ENCODE measurements at places on chromosomes 3 and 15. TPM values are rescaled to one million over a fixed set of nuclear protein-coding genes. Genes with fewer than 3 reads are reported as not detected.

DNA sequence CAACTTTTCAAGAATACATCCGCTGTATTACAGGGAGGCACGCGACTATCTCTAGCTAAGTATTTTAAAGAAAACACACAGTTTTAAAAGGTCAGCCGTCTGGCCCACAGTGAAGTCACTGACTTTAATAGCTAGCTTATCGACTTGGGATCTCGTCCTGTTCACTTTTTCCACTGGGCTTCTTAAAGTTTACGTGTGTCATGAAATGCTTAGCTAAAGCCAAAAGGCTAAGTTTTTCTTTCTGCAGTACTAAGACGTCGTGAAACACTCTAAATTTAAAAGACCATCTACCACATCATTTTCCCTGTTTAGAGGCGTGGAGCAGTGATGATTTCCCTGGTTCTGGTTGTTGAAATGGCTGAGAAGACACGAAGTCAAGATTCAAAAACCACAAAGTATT, 27.1 kb downstream of the LRIG1 start:
- H3K4me1 ChIP-seq = peaks cover 35% of the 10 kb centered on the region
- H3K27ac ChIP-seq = peak overlapping the region; percentile 14
- peak overlapping the region; percentile 57 for H3K4me3 ChIP-seq
- DNase-seq = no peak
- no peaks in the 10 kb centered on the region for H3K27me3 ChIP-seq

GRCh38 chr3:131782751-131783150, 252.1 kb downstream of the CPNE4 start:
- H3K27me3 ChIP-seq = no peaks in the 10 kb centered on the region
- H3K4me3 ChIP-seq = no peak overlapping the region
- H3K36me3 ChIP-seq = no peaks in the 10 kb centered on the region
- no peaks in the 10 kb centered on the region for H3K4me1 ChIP-seq

GRCh38 chr15:80251428-80252120, 439 bp downstream of the CTXND1 start:
- peak overlapping the region; percentile 69 for H3K4me3 ChIP-seq
- no peak for DNase-seq
- no peak overlapping the region for H3K27ac ChIP-seq
- peaks cover 12% of the 10 kb centered on the region for H3K4me1 ChIP-seq
- H3K27me3 ChIP-seq = peaks cover 11% of the 10 kb centered on the region
- H3K36me3 ChIP-seq = no peaks in the 10 kb centered on the region

DNA sequence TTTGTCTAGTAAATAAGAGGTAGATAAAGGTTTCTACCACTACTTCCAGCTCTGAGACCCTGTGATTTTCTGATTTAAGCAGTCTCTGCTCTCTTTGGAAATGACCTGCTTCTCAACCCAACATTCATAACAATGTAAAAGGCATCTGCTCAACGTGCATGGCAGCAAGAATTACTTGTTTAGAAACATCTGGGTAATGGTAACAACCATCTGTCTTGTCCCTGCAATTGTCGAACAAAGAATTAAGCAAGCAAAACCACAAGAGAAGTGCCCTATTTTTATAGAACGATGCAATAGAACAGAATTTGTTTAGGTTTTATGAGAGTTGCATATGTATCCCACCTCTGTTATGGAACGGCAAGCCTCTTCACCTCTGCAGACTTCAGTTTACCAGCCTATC, 7.1 kb upstream of the FSIP1 start:
- H3K4me1 ChIP-seq = no peaks in the 10 kb centered on the region
- no peak overlapping the region for H3K27ac ChIP-seq
- no peaks in the 10 kb centered on the region for H3K36me3 ChIP-seq
- no peak overlapping the region for H3K4me3 ChIP-seq
- H3K27me3 ChIP-seq = no peaks in the 10 kb centered on the region
- DNase-seq = no peak

- no peak for DNase-seq
- H3K27me3 ChIP-seq = no peaks in the 10 kb centered on the region
- H3K4me3 ChIP-seq = no peak overlapping the region
- no peak overlapping the region for H3K27ac ChIP-seq
- H3K36me3 ChIP-seq = no peaks in the 10 kb centered on the region
- peaks cover 19% of the 10 kb centered on the region for H3K4me1 ChIP-seq
Observed at GRCh38 chr3:7508821-7509220, 647.9 kb downstream of the GRM7 start.

- no peak overlapping the region for H3K27ac ChIP-seq
- no peaks in the 10 kb centered on the region for H3K36me3 ChIP-seq
- DNase-seq = no peak
- H3K27me3 ChIP-seq = no peaks in the 10 kb centered on the region
- no peak overlapping the region for H3K4me3 ChIP-seq
Observed at GRCh38 chr3:186593862-186594261, 19.0 kb upstream of the AHSG start.

- H3K36me3 ChIP-seq = no peaks in the 10 kb centered on the region
- DNase-seq = no peak
- H3K4me1 ChIP-seq = peaks cover 5% of the 10 kb centered on the region
- H3K4me3 ChIP-seq = no peak overlapping the region
Observed at GRCh38 chr15:99347574-99347973, 96.3 kb downstream of the LRRC28 start.

DNA sequence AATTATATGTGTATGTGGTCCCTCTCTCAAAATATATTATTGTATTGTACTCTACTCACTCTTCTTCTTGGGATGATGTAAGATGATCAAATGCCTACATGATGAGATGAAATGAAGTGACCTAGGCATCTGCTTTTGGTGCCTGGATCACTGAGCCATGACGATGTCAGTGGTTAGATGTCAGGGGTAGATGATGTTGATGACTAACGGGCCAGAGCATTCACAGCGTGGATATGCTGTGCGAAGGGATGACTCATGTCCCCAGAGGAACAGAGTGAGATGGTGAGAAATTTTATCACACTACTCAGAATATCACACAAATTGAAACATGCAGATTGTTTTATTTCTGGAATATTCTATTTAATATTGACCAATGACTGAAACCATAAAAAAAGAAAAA, 233.9 kb upstream of the CADM2 start:
- no peaks in the 10 kb centered on the region for H3K27me3 ChIP-seq
- no peak overlapping the region for H3K27ac ChIP-seq
- H3K4me1 ChIP-seq = no peaks in the 10 kb centered on the region
- no peak for DNase-seq
- no peaks in the 10 kb centered on the region for H3K36me3 ChIP-seq

GRCh38 chr15:38522922-38523321, 41.7 kb downstream of the RASGRP1 start:
- no peaks in the 10 kb centered on the region for H3K4me1 ChIP-seq
- no peak for DNase-seq
- H3K36me3 ChIP-seq = no peaks in the 10 kb centered on the region
- no peaks in the 10 kb centered on the region for H3K27me3 ChIP-seq
- no peak overlapping the region for H3K4me3 ChIP-seq
- H3K27ac ChIP-seq = no peak overlapping the region

DNA sequence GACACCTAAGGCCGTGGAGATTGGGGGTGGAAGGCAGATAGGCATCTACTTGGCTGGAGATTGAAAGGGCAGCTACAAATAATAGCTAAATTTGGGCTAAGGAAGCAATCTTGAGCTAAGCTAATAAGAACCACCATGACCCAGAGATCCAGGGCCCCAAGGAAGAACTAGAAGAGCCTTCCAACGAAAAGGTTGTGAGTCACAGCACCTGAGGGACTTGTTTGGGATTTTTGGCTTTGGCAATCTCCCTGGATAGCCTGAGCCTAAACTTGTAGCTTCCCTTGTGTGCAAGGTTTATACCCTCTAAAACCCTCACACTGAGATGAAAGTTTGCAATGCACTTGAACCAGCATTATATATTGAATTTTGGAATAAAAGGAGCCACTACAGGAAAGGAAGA, 364.0 kb upstream of the IL12A start:
- no peaks in the 10 kb centered on the region for H3K36me3 ChIP-seq
- no peak overlapping the region for H3K27ac ChIP-seq
- no peaks in the 10 kb centered on the region for H3K27me3 ChIP-seq
- no peak for DNase-seq
- no peaks in the 10 kb centered on the region for H3K4me1 ChIP-seq

DNA sequence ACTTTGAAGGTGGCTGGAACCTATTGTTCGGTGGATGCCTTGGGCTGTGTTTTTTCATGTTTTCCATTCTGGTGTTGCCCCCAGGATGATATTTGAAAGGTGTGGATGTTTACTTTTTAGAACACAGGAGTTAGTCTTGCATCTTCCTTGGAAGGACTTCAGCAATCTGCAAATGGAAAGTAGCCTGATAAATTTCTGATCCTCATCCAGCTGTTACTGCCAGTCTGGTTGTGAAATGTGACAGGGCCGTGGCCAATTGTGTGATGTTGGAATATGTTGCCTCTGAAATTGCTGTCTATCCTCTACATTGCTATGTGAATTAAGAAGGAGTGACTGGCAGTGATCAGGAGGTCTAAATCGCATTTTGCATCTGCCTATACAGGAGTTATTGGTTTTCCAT, 382.5 kb upstream of the C2CD4B start:
- no peaks in the 10 kb centered on the region for H3K36me3 ChIP-seq
- peaks cover 24% of the 10 kb centered on the region for H3K4me1 ChIP-seq
- no peaks in the 10 kb centered on the region for H3K27me3 ChIP-seq
- no peak overlapping the region for H3K4me3 ChIP-seq
- no peak for DNase-seq
- peak overlapping the region; percentile 85 for H3K27ac ChIP-seq

DNA sequence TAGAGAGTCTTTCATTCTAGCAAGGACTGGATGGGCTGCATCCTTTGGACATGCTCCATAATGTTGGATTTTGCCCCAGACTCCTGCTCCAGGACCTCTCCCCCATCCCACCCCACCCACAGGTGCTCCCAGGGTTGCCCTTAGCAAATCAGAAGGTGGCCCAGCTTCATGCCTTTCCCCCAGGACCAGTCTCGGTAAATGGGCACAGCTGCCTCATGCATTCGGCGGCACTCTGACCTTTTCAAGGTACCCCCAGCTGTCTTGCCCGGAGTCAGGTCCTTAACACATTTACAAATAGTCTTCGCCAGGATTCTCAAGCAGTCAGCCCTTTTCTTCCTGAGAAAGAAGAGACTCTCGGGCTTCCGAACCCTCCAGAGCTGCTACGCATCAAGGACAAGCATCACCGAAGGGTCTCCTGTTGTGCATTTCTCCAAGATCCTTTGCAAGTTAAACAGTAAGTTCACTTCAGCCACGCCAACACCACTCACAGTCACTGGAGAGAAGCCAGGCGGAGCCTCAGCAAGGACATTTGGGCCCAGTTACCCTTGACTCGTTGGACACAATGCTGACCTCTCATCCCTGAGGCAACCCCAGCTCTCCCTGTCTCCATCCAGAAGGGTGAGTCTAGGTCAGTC, 287.8 kb downstream of the FAM43A start:
- H3K27me3 ChIP-seq = no peaks in the 10 kb centered on the region
- no peak overlapping the region for H3K4me3 ChIP-seq
- H3K36me3 ChIP-seq = no peaks in the 10 kb centered on the region
- DNase-seq = no peak
- H3K4me1 ChIP-seq = peaks cover 22% of the 10 kb centered on the region

GRCh38 chr3:187958432-187959003, 195.4 kb upstream of the LPP start:
- H3K4me1 ChIP-seq = no peaks in the 10 kb centered on the region
- DNase-seq = no peak
- H3K36me3 ChIP-seq = no peaks in the 10 kb centered on the region

DNA sequence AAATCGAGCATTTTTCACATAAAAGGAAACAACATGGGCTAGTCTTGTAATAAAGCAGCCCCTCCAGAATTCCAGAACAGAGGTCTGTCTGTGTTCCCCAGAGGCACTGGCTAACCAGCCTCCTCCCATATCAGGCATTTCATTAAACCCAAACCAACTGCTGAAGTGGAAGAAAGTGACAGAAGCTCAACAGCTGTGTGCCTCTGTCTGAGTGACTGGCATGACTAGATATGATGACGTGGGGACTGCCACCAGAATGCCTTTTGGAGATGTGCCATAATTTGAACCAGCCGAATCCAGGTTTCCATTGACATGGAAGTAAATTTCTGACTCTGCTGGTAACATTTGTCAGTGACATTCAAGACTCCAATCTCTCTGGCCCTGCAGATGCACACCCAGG, 8.7 kb downstream of the LIMD1 start:
- no peaks in the 10 kb centered on the region for H3K36me3 ChIP-seq
- H3K4me3 ChIP-seq = no peak overlapping the region

DNA sequence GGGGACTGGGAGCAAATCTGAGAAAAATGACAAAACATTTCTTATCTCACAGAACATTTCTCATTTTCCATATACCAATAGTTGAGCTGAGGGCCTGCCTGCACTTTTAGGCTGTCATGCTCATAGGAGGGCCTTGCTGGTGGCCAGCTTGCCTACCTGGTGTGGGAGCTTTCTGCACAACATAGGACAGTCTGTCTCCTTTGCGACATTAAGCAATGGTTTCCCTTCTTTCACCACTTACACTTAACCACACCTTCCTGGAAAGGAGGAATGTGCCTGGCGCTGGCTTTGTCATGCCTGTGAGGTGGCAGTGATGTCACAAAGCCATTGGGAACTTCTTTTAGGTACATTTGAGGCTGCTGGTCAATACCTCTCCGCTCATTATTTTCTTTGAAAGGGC, 5.7 kb downstream of the SNAPC5 start:
- peaks cover 42% of the 10 kb centered on the region for H3K36me3 ChIP-seq
- H3K27me3 ChIP-seq = no peaks in the 10 kb centered on the region
- no peak overlapping the region for H3K27ac ChIP-seq

- DNase-seq = no peak
- no peak overlapping the region for H3K4me3 ChIP-seq
- H3K36me3 ChIP-seq = no peaks in the 10 kb centered on the region
- no peak overlapping the region for H3K27ac ChIP-seq
Observed at GRCh38 chr15:77538027-77538451, 94.7 kb downstream of the LINGO1 start.

DNA sequence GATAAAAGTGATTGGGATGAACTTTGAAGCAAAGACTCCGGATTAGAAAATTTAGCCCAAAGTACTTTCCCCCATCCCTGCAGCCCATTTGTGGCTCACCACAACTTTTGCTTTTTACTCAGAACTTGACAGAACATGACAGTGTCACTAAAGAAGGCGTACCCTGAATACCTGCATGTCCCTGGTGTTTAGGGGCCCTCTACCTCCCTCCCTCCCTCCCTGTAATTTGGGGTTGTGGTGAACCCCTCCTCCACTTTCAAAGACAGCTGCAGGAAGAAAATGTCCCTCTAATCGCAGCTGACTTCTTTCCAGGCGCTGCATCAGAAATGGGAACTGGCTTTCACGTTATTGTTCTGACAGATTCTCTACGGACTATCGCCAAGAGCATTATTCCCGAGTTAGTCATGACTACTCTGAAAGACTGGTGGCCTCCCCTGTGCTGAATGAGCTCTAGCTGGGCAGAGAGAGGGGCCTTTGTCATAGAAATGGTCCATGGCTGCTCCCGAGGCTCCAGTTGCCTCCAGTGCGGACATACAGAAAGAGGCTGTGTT, 93.2 kb upstream of the ARHGEF3 start:
- H3K27me3 ChIP-seq = no peaks in the 10 kb centered on the region
- no peak overlapping the region for H3K27ac ChIP-seq
- no peaks in the 10 kb centered on the region for H3K36me3 ChIP-seq
- no peak for DNase-seq

ASB14 gene
- total RNA-seq = not detected

PLA2G4B gene
- total RNA-seq = 1.9 TPM

C3orf49 gene
- not detected for total RNA-seq

FEZF2 gene
- not detected for total RNA-seq

SPATA12 gene
- not detected for total RNA-seq

NPAP1 gene
- total RNA-seq = not detected

All from thoracic aorta (tissue), 2 donors.